ENCODE measurements at places on chromosomes 6 and 20. TPM values are rescaled to one million over a fixed set of nuclear protein-coding genes. Genes with fewer than 3 reads are reported as not detected.

The HSPA1L gene
- total RNA-seq = not detected

The SNAP25 gene
- total RNA-seq = not detected

The GPX5 gene
- not detected for total RNA-seq

The PRPF6 gene
- 36.8 TPM for total RNA-seq

The PPARD gene
- total RNA-seq = 11.6 TPM

The TEAD3 gene
- 13.0 TPM for total RNA-seq

The ANKRD66 gene
- total RNA-seq = not detected

The APCDD1L gene
- total RNA-seq = 7.9 TPM

The TRIM10 gene
- total RNA-seq = not detected

The MRPS18B gene
- total RNA-seq = 36.8 TPM

The HDGFL1 gene
- total RNA-seq = not detected

The IL17F gene
- total RNA-seq = not detected

The KIF25 gene
- total RNA-seq = not detected

The BTN1A1 gene
- not detected for total RNA-seq

The GPR6 gene
- not detected for total RNA-seq

The MICB gene
- 7.2 TPM for total RNA-seq

The JPH2 gene
- not detected for total RNA-seq

The HLA-DQA1 gene
- total RNA-seq = not detected

The PLEKHG1 gene
- 6.5 TPM for total RNA-seq

The SNAI1 gene
- total RNA-seq = 19.7 TPM

The PRDM13 gene
- total RNA-seq = not detected

The TREM1 gene
- 8.6 TPM for total RNA-seq

The STMN3 gene
- total RNA-seq = 38.6 TPM

The DSP gene
- total RNA-seq = 0.36 TPM

The NPEPL1 gene
- total RNA-seq = 23.3 TPM

The HIVEP1 gene
- 9.4 TPM for total RNA-seq

The C6orf15 gene
- total RNA-seq = not detected

The TSBP1 gene
- total RNA-seq = not detected

The PDYN gene
- total RNA-seq = not detected

The SLC17A1 gene
- total RNA-seq = not detected

The TRIM27 gene
- total RNA-seq = 50.5 TPM

The LY86 gene
- total RNA-seq = not detected

The SAMD3 gene
- total RNA-seq = not detected

The RBPJL gene
- total RNA-seq = not detected

The RNASET2 gene
- total RNA-seq = 52.0 TPM

Data from cardiac atrium fibroblast (primary cell).